CD14-positive monocyte (primary cell): ENCODE measurements at places on chromosomes 11 and 22.

DNA sequence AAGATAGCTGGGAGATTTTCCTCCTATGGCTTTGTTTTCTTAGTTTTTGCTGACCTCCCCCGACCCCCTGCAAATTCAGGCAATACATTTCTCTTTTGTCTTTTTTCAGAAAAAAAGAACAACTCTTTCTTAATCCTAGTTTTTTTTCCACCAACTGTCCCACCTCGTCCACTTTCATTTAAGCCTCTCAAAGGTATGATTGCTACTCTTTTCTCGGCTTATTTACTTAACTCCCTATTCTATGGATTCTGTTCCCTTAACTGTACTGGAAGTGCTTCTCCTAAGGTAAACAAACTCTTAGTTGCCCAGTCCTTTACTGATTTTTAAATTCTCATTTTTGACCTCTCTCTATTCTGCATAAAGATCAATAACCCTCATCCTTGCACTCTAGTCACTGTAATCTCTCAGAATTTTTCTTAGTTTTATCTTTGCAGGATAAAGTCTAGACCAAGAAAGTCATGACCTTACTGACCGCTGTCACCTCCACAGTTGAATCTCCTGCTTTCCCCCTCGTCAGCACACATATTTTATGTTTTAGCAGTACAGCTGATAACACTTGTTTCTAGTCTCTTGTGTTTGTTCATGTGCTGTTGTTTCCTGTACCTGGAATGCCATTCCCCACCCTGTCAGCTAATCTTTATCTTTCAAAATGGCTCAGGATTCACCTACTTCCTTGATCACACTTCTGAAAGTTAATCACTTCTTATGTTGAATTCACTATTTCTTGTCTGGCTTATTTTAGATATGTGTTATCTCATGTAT lies 14.9 kb downstream of the TBCEL start:
- no peak for DNase-seq

DNA sequence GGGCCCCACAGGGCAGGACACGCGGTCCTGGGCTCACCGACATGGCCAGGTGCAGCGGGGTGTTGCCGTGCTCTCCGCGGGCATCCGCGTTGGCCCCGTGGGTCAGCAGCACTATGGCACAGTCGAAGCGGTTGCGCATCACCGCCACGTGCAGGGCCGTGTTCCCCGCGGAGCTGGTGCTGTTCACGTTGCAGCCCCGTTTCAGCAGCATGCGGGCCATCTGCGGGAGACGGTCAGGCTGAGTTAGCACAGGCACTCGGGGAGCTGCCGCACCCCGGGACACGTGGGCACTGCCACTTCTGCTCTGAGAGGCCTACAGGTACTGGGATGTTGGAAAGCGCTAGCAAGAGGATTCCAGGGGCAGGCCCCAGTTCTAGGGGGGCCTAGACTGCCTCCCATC lies 22.3 kb upstream of the BAIAP2L2 start:
- no peak for DNase-seq

DNA sequence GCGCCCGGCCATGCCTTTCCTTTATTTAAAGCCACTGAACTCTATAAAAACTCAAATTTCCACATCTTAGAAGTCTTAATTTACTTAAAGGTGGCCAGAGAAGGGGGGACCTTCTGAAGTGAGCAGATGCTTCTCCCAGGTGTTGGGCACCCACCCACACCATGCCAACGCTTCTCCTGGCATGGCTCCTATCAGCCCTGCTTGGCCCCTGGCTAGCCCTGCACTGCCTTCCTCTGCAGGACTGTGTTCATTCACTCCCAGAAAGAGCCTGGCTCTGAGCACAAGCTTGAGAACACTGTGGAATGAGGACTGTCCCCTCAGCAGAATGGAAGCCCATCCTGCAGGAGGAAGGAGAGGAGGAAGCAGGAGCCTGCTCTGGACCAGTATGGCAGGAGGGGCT lies 34.6 kb upstream of the ARFGAP3 start:
- DNase-seq = no peak

- DNase-seq = no peak
Measured at GRCh38 chr11:128764424-128765095, 70.7 kb downstream of the FLI1 start.

GRCh38 chr22:48872271-48873190 lies 955.1 kb downstream of the BRD1 start:
- no peak for DNase-seq

DNA sequence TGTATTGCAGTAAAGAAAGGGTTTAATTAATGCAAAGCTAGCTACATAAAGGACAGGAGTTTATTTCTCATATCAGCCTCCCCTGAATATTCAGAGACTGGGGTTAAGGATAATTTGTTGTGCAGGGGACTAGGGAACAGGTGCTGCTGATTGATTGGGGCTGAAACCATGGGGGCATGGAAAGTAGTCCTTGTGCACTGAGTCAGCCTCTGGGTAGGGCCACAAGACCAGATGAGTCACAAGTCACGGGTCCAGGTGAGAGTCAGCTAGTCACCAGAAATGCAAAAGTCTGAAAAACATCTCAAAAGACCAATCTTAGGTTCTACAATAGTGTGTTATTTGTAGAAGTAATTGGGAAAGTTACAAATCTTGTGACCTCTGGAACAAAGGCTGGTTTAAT lies 32.9 kb upstream of the SYT13 start:
- no peak for DNase-seq

- DNase-seq = no peak
Measured at GRCh38 chr11:106999196-106999595, 19.1 kb downstream of the GUCY1A2 start.
